ENCODE measurements at places on chromosomes 13 and 19.

DNA sequence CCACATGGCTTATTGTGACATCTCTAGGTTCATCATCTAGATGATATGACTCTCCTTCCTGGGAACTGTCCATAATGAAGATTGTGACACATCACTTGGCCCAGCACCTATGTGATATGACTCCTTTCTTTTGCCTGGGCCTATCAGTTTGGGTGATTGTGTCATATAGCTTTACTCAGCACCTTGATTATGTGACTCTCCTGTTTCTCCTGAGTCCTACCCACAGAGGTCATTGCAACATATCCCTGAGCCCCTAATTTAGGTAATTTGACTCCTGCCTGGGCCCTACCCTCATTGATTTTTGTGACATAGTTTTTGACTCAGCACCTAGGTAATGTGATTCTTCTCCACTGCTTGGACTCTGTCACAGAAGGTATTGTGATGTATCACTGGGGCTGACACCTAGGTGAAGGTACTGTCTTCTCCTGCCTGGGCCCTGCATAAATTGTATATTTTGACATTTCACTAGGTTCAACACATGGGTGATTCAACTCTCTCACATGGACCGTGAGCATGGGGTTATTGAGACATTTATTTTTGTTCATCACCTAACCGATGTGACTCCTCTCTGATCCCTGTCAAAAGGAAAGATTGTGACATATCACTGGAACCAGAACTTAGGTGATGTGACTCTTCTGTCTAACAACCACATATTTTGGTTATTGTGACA is 26.2 kb upstream of the ZNF254 start:
- DNase-seq = no peak

GRCh38 chr13:83297586-83298290 is 584.5 kb downstream of the SLITRK1 start:
- DNase-seq = no peak

DNA sequence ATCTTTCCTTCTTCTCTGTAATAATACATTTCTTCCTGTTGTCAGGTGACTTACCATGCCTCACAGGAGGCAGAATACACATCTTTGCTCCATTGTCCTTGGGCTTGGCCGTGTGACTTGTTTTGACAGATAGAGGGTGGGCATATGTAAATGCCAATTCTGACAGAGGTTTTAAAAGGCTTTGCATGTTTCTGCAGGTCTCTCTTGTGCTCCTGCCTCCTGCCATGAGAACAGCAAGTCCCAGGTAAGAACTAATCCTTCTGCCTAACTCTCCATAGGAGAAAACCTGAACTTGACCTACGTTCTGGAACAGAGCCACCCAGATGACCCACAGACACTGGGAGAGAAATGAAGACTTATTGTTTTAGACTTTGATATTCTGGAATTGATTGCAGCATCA is 88.7 kb upstream of the TNFSF11 start:
- peak; percentile 3 for DNase-seq

- DNase-seq = no peak
Observed at GRCh38 chr13:95585867-95586266, 33.3 kb downstream of the CLDN10 start.

DNA sequence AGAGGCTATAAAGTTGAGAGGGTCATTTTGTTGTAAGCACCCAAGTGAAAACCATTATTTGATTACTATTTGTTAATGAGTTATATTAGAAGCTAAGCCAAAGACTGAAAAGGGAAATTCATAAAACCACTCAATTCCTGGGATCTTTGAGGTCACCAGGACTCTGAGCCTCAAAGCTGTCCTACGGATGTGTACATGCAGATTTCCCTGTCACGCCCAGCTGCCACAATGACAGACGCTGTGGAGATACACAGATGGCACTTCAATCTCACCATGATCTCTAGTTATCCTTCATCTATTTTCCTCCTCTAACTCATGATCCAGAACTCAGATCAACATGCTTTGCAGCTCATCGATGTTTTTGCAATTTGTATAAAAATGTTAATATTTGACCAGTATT is 403.5 kb upstream of the MIR17HG start:
- DNase-seq = no peak

- peak; percentile 71 for DNase-seq
Observed at GRCh38 chr19:51783372-51783771, 11.6 kb upstream of the FPR3 start.

- DNase-seq = no peak
Observed at GRCh38 chr13:102707467-102707866, 12.6 kb upstream of the METTL21C start.

DNA sequence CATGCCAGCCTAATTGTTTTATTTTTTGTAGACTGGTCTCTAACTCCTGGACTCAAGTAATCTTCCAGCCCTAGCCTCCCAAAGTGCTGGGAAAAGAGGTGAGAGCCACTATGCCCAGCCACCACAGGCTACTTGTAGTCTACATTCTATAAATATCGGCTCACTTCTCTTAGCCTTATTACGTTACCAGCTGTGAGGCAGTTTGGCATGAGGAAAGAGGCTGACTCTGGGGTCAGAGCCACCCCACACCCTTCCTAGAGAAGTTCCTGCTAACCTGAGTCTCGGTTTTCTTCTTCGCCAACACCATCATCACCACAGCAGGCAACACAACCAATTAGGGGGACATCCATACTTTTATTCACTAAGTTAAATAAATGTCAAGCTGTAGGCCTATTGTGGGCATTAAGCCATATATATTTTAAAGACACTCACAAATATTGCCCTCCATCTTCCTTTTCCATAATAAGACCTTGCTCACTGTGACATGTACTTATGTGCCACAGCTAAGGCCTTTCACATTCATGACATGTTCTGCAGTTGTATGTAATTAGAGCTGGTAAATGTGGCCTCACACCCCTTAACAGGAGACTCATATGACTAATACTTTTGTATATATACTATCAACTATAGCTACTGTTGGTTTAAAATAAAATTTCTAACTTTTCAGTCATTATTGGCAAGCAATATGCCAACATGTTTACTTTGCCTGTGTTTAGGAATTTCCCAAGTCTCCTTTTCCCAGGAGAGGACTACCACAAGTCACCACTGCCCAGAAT is 5.7 kb downstream of the SLC25A30 start:
- no peak for DNase-seq

GRCh38 chr13:73138276-73138637 is 79.5 kb downstream of the KLF5 start:
- no peak for DNase-seq

- DNase-seq = no peak
Observed at GRCh38 chr13:106115081-106115480, 420.4 kb downstream of the EFNB2 start.

Data from mesendoderm (in vitro differentiated cells).